ENCODE measurements at places on chromosomes 11 and 22. TPM values are rescaled to one million over a fixed set of nuclear protein-coding genes. Genes with fewer than 3 reads are reported as not detected.

DNA sequence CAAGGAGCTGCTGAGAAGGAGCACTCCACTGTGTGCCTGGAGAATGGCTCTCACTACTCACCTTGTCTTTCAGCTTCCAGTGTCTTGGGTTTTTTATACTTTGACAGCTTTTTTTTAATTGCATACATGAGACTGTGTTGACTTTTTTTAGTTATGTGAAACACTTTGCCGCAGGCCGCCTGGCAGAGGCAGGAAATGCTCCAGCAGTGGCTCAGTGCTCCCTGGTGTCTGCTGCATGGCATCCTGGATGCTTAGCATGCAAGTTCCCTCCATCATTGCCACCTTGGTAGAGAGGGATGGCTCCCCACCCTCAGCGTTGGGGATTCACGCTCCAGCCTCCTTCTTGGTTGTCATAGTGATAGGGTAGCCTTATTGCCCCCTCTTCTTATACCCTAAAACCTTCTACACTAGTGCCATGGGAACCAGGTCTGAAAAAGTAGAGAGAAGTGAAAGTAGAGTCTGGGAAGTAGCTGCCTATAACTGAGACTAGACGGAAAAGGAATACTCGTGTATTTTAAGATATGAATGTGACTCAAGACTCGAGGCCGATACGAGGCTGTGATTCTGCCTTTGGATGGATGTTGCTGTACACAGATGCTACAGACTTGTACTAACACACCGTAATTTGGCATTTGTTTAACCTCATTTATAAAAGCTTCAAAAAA is 72.6 kb downstream of the NCAPD3 start:
- DNase-seq: no peak
- H3K4me3 ChIP-seq: no peak overlapping the region
- H3K36me3 ChIP-seq: peaks cover 72% of the 10 kb centered on the region
- no peak overlapping the region for H3K27ac ChIP-seq
- no peaks in the 10 kb centered on the region for H3K4me1 ChIP-seq

- no peak overlapping the region for H3K4me3 ChIP-seq
- H3K4me1 ChIP-seq: no peaks in the 10 kb centered on the region
- H3K36me3 ChIP-seq: no peaks in the 10 kb centered on the region
- no peak overlapping the region for H3K27ac ChIP-seq
- no peak for DNase-seq
Observed at GRCh38 chr11:2446590-2447252, 1.9 kb downstream of the KCNQ1 start.

Gene ST14
- total RNA-seq: 17.5 TPM

Gene OR8D4
- 0.11 TPM for total RNA-seq

DNA sequence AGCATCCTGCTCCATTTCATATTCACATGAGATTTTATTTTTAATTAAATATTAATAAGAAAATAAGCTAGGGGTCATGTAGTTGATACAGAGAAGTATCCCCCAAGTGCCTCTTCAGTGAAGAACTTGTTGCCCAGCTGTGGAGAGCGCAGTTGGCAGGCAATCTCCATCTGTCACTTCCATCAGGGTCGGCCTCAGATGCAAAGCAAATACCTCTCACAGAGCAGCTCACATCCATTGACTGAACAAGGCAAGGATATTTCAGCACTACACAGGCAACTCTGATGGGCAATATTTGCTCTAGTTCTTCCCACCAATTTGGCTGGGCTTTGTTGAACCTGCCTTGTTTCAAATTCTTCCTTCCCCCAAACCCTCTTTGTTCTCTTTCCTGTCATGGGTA is 129.4 kb downstream of the NOX4 start:
- no peaks in the 10 kb centered on the region for H3K36me3 ChIP-seq
- no peak overlapping the region for H3K27ac ChIP-seq
- no peak overlapping the region for H3K4me3 ChIP-seq
- no peak for DNase-seq
- no peaks in the 10 kb centered on the region for H3K27me3 ChIP-seq

DNA sequence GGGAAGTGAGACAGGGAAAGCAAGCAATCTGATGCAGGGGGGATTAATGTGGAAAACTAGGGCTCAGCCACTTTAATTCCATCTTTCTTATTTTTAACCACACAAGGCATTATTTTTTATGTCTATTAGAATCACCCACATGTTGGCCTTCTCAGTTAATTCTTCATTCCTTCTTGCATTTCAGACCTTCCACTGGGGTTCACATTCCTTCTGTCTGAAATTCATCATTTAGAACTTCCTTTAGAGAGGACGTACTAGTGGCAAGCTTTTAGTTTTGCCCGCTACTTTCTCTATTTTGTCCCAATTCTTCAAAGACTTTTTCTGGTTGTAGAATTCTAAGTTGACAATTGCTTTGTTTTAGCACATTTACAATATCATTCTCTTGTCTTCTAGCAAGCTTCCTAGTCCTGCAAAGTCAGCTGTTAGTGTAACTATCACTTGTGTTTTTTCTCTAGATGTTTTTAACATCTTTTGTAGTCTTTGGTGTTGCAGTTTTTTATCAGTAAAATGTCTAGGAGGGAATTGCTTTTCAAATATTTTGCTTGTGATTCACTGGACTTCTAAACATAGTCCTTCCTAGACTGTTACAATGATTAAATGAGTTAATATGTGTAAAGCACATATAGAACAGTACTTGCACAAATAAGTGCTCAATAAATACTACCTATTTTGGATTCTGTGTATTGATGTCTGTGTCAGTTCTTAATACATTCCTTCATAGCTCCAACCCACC is 5.5 kb upstream of the NNMT start:
- H3K4me3 ChIP-seq: no peak overlapping the region
- no peaks in the 10 kb centered on the region for H3K4me1 ChIP-seq
- no peaks in the 10 kb centered on the region for H3K27me3 ChIP-seq

GRCh38 chr11:16226245-16226644 is 130.1 kb downstream of the SOX6 start:
- H3K27me3 ChIP-seq: no peaks in the 10 kb centered on the region
- no peak overlapping the region for H3K27ac ChIP-seq
- no peaks in the 10 kb centered on the region for H3K4me1 ChIP-seq
- no peak overlapping the region for H3K4me3 ChIP-seq
- no peaks in the 10 kb centered on the region for H3K36me3 ChIP-seq

Gene ASCL2
- not detected for total RNA-seq

DNA sequence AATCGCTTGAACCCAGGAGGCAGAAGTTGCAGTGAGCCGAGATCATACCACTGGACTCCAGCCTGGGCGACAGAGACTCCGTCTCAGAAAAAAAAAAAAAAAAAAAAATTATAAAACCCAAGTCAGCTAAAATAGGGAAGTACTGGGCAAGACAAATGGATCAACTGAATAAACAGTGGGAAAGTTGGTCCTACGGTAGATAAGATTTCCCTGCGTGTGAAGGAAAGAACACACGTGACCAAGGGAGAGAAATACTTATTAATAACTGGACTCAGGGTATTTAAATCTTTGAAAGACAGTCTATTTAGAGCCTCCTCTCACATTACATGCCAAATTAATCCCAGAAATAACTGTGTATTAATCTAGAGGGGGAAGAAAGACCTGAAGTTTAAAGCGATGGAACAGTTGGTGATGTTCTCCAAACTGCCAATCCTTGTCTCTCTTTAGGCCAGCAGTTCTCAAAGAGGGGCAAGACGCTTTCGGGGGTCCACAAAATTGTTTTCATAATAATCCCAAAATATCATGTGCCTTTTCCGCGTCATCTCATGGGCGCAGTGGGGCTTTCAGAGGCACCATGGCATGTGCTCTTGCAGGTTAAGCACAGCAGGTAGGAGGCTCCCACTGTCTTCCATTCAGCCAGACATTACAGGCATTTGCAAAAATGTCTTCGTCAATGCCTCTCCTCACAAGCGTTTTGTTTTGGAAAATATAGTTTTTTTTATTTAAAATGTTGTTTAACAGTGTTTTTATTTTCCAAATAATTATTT is 6.6 kb downstream of the RTL6 start:
- H3K27me3 ChIP-seq: no peaks in the 10 kb centered on the region
- H3K4me1 ChIP-seq: no peaks in the 10 kb centered on the region
- DNase-seq: no peak
- H3K4me3 ChIP-seq: no peak overlapping the region

DNA sequence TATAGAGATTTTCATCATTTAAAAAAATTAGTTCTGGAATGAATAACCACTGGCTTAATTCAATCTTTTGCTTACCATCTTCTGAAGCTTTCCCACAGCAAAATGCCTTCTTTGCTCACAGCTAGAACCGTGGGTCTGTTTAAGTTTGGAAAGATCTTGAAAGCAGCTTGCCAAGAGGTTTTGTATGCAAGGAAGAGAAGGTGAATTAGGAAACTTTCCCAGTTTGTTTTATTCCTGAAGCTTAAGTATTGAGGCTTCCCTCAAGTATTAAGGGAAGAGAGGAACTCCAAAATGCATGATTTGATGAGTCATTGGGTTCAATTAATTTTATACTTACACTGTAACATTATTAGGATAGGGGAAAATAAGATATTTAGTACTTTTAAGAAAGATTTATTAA is 1.9 kb upstream of the ARHGEF12 start:
- DNase-seq: no peak
- H3K27ac ChIP-seq: no peak overlapping the region
- H3K4me3 ChIP-seq: no peak overlapping the region
- H3K27me3 ChIP-seq: no peaks in the 10 kb centered on the region
- H3K4me1 ChIP-seq: peaks cover 6% of the 10 kb centered on the region

DNA sequence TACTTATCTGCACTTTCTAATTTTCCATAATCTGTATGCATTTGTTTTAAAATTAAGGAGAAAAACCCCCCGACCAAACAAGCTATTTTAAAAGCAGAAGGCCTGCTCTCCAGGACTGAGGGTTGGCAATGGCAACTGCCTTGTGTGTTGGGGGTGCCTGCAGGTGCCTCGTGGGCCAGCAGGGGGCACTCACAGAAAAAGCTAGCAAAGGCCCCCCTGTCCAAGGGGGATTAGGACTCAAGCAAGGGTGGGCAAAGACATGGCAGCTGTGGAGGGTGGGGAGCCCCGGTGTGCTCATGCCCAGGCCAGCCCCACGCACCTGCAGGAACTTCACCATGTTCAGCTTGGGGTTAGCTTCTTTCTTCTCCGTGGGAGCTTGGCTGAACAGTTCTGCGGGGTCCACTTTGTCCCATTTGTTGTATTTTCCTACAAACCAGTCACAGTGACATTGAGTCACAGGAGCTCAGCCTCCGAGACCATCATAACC is 10.3 kb downstream of the TOP3B start:
- H3K4me1 ChIP-seq: no peaks in the 10 kb centered on the region
- H3K36me3 ChIP-seq: peaks cover 79% of the 10 kb centered on the region
- H3K4me3 ChIP-seq: no peak overlapping the region
- no peaks in the 10 kb centered on the region for H3K27me3 ChIP-seq
- peak; percentile 89 for DNase-seq

Gene OR4D5
- total RNA-seq: not detected

GRCh38 chr22:46861468-46862367 is 99.3 kb downstream of the TBC1D22A start:
- no peaks in the 10 kb centered on the region for H3K4me1 ChIP-seq
- H3K27me3 ChIP-seq: no peaks in the 10 kb centered on the region
- peaks cover 11% of the 10 kb centered on the region for H3K36me3 ChIP-seq

Measured in endodermal cell (in vitro differentiated cells).